ENCODE measurements at places on chromosomes 11 and 22.

GRCh38 chr11:36109850-36110606 is 166.2 kb downstream of the LDLRAD3 start:
- no peak for DNase-seq

DNA sequence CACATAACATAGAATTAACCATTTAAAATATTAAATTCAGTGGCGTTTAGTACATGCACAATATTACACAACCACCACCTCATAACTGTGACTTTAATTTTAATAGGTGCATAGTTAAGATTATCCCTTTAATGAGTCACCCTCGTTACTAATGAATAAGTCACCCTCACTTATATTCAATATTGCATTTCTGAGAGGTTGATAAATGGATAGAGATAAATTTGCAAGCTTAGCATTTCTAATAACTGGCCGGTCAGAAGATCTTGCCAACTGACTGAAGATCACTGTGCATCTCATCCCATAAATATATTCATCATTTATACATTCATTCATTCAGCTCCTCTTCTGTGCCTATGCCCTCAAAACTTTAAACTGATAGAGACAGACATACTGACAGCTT is 243.7 kb downstream of the TTC28 start:
- DNase-seq = no peak

DNA sequence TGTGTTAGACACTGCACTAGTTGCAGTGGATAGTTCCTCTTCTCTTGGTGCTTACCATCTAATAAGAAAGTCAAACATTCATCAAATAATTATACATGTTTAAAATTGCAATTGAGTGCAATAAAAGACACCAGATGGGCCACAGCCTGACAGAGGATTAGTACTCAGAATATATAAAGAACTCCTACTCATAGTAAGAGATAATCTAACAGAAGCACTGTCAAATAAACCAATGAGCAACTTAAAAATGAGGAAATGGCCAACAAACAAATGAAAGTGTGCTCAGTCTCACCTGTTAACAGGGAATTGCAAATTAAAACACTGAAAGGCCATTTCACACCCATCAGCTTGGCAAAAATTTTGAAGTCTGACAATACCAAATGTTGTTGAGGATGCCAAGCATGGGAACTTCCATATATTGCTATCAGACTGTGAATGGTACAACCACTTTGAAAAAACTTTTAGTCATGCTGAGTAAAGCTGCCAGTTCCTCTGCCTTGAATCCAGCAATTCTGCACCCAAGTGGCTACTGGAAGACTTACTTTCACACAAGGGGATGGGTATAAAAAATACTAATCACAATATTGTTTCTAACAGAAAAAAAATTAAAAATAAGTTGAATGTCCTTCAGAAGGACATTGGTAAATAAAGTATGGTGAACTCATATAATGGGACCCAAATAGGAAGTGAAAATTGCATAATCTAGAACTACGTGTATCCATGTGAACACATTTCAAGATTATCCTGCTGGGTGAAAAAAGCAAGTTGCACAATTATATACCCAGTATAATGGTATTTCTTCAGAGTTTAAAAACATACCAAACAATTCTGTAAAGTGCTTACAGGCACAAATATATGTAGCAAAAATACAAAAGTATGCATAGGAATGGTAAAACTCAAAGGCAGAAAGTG is 41.4 kb upstream of the CREB3L1 start:
- no peak for DNase-seq

- no peak for DNase-seq
Observed at GRCh38 chr11:44572436-44572835, 7.0 kb downstream of the CD82 start.

- DNase-seq = no peak
Observed at GRCh38 chr11:78201096-78201818, 12.5 kb downstream of the USP35 start.

- no peak for DNase-seq
Observed at GRCh38 chr11:68463714-68464113, 3.2 kb downstream of the PPP6R3 start.

GRCh38 chr22:50267591-50268390 is 2.4 kb downstream of the MAPK11 start:
- DNase-seq = peak; percentile 73

DNA sequence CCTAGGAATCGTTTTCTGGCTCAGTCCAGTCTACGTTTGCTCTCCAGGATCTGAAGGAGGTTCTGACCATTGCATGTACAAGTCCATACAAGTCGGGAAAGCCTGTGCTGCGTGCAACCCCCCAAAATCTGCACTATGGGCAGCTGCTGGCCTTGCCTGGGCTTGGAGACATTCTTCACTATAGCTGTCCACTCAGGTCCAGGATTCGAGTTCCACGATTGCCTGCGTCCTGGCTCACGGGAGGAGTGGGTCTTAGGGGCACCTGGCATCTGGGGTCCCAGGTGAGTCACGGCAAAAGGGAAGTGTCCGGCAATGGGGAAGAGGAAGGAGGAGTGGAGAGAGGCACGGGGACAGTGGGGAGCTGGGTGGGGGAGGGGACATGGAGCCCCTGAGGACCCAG is 563.0 kb downstream of the BRD1 start:
- DNase-seq = no peak

DNA sequence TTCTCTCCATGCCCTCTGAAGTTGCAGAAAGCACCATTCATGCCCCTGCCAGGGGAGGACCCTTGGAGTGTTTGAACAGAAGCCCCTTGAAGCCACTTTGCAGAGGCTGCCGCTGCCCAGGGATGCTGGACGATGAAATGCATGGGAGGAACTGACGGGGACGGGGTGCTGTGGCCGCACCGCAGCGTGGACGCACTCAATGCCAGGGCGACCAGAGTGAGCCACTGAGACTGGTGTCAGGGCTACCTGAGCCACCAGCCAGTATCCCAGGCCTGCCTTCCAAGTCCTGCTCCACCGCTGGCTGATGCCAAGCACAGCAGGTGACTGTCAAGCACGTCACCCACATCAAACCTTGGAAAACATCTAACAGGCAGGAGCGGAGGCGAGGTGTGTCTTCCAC is 17.6 kb downstream of the PHF21B start:
- no peak for DNase-seq

DNA sequence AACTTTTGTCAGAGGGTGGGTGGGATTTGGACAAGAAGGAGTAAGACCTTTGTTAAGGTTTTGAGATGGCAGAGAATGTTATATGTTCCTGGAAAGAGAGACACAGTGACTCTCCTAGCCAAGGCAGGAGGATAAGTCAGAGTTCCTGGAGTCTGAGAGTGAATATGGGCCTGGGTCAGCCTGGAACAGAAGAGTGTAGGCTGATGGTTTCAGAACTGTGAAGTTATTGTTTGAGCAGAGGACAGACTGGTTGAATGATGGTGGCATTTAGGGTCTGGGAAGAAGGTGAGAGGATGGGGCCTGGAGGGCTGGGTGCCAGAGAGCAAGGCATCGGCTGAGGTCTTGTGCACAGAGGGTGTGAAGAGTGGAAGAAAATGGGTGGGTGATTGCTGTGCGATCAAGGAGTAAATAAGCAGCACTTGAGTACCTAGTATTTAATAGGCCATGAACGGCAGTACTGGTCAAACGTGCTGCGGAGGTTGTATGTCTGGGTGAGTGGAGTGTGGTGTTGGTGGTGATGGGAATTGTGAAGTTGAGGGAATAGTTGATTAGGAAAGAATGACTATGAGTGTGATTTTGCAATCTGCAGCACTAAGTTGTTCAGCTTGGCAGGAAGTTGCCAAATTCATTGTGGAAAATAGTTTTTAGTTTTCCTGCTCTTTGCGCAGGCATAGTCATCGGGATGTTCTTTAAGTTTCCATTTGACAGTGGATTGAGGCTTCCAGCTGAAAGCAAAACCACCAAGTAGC is 1.8 kb downstream of the PANX1 start:
- DNase-seq = no peak

DNA sequence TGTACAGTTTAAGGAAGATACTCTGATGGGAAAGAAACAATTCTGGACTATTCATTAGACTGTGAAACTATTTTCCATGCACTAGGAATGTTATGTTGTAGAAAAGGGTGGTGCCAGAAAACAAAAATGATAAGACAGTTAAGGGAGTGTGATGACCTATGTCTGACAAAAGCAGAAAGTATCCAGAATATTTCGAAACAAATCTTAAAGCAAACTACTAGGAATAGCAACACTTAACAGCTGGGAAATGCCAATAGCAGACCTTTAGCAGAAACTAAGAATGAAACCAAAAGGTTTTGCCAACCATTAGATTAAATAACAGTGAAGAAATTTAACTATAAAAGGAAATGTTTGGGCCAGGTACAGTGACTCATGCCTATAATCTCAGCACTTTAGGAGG is 3.3 kb upstream of the ARHGAP20 start:
- DNase-seq = no peak

DNA sequence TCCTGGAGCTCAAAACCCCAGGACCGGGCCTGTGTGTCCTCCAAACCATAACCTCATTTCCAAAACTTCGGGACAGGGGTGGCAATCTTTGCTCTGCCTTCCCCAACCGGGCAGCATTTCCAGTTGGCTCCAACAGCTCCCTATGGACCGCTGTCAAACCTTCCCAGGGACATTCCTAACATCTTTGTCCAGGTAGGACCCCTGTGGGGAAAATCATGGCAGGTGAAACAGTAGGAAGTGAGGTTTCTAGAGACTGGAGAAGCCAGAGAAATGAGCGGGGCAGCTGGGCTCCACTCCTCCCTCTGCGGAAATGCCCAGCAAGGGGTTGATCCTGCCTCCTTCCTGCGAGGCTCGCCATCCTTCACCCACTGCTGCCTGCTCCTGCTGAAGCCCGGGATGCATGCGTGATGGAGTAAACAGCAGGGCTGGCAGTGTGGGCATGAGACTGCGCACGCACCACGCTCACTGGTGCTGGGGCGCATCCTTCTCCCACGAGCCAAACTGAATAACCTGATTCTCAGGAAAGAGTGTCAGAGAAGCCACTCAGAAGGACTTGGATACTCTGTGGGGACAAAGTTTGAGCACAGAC is 136.4 kb downstream of the BUD13 start:
- no peak for DNase-seq

- no peak for DNase-seq
Observed at GRCh38 chr11:123682696-123683410, 28.4 kb upstream of the SCN3B start.

- DNase-seq = no peak
Observed at GRCh38 chr11:12003336-12003735, 5.1 kb downstream of the DKK3 start.

DNA sequence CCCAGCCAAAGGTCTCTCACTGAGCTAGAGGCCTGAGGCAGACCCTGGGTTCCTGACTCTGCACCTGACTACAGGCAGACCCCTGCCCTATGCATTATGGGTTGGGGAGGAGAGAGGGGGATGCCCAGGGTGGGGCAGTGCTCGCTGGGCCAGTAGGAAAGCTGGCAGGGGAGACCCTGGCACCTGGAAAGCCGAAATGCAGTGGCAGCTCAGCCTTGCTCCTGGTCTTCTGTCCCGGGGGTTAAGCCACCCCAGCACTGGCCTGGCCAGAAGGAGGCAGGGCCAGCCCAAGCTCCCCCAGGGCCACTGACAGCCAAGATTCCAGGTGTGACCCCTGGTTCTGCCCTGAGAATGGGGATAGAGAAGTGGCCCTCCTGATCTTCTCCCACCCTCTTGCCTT is 5.4 kb downstream of the ARAP1 start:
- DNase-seq = no peak

GRCh38 chr11:83158965-83159901 is 2.3 kb downstream of the PCF11 start:
- DNase-seq = no peak

DNA sequence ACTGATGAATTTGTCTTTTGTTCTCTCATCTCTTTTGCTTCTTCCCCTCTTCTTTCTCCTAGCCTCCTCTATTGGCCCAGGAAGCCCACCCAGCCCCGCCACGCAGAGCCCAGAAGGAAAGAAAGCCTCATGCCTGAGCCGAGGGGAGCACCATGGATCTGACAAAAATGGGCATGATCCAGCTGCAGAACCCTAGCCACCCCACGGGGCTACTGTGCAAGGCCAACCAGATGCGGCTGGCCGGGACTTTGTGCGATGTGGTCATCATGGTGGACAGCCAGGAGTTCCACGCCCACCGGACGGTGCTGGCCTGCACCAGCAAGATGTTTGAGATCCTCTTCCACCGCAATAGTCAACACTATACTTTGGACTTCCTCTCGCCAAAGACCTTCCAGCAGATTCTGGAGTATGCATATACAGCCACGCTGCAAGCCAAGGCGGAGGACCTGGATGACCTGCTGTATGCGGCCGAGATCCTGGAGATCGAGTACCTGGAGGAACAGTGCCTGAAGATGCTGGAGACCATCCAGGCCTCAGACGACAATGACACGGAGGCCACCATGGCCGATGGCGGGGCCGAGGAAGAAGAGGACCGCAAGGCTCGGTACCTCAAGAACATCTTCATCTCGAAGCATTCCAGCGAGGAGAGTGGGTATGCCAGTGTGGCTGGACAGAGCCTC is 3.8 kb downstream of the ZBTB16 start:
- no peak for DNase-seq

DNA sequence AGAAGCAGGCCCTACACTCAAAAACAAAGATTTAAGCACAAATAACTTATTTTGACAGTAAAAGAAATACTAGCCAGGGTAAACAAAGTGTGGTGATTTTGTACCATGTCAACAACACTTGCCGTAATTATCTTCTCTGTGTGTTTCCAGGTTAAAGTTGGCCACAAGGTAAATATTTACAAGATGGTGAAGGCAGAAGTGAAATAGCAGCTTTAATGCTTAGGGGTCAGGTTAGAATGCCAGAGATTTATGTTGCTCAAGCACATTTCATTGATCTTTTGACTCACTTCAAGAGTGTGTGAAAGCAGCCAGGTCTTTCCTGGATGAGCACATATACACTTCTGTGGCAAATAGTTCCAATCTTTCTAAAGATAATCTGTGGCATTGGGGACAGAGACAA is 270.2 kb upstream of the LUZP2 start:
- no peak for DNase-seq

DNA sequence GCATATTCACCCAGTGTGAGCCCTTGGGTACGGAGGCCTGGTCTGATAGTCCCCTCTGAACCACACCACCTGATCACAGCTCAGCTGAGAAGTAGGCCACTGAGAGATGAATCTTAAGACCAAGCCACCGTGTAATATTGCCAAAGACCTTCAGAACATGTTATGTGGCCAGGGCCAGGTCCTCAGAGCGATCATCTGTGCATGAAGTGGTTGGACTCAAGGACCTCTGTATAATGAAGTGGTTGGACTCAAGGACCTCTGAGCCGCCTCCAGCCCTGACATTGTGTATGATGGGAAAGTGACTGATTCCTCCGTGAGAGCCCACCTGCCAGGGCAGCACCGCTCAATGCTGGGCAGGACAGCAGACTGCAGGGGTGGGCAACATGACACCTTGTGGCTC is 70.2 kb downstream of the TP53I11 start:
- DNase-seq = no peak

GRCh38 chr11:72220696-72221363 is 3.7 kb upstream of the INPPL1 start:
- DNase-seq = no peak

- DNase-seq = no peak
Observed at GRCh38 chr11:35160246-35160824, 21.4 kb downstream of the CD44 start.

DNA sequence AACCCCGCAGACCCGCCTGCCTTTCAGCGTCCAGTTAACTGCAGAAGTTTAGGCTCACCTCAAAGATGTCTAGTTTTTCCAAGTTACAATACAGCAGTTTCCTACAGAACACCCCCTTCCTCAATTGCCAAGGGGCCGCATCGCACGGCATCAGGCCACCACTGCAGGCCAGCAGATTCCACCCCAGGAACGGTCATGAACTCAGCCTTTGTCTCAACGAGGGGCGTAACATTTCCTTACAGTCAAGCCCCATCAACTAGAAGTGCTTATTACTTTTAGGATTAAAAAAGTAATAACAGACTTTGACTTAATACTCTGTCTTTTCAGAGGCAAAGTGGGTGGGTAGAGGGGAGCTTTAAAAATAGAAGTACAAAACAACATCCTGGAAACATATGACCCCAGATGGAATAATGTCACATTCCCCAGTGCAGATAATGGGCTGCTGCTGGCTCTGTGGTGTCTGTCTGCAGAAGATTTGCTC is 36.3 kb downstream of the PPP2R1B start:
- DNase-seq = no peak

Measured in tongue (tissue), 3 donors.